Kidney tubule cell (primary cell): ENCODE measurements at places on chromosomes 4 and X.

- no peak for DNase-seq
These were observed 229.5 kb downstream of the MAPK10 start for GRCh38 chr4:86130160-86130933.

GRCh38 chr4:123419885-123420755 is 23.5 kb downstream of the SPRY1 start:
- no peak for DNase-seq

- no peak for DNase-seq
These were observed 17.5 kb upstream of the PPP2R2C start for GRCh38 chr4:6489927-6490326.

- peak; percentile 98 for DNase-seq
These were observed 1212.4 kb downstream of the PCDH18 start for GRCh38 chr4:136319789-136320464.

- no peak for DNase-seq
These were observed 28.5 kb upstream of the CD99 start for GRCh38 chrX:2662586-2662985.
